NCI-H526 treated with DMSO at 0.1 percent for 48 hours (cell line): ENCODE measurements at places on chromosomes 3 and 15.
A peak's percentile ranks its signal among the peaks of the same experiment; 100 is the strongest.

GRCh38 chr3:17882981-17883380 is 140.6 kb upstream of the TBC1D5 start:
- DNase-seq: no peak

GRCh38 chr3:194250098-194251002 is 100.8 kb downstream of the CPN2 start:
- DNase-seq: no peak

DNA sequence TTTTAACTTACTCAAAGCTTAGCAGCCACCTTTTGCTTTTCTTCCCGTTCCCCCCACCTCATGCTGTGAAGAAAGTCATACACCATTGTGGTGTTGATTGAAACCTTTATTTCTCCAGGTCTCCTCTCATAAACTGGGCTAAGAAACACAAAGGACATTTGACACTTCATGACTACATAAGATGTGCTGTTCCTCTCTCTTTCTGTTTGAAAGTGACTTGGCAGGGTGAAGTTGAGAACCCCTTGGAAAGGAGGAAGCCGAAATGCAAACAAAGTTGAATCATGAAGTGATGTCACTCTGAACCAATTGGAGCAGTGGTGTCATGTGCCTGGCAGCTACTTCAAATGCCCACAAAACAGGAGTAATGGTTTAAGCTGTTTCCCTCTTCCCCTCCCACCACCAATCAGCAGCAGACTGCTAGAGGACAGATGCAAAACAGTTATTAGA is 174.7 kb downstream of the IGF1R start:
- DNase-seq: no peak

- no peak for DNase-seq
Observed at GRCh38 chr3:178060407-178060806, 475.8 kb upstream of the KCNMB2 start.

- no peak for DNase-seq
Observed at GRCh38 chr15:77901251-77901881, 176.1 kb downstream of the TBC1D2B start.

DNA sequence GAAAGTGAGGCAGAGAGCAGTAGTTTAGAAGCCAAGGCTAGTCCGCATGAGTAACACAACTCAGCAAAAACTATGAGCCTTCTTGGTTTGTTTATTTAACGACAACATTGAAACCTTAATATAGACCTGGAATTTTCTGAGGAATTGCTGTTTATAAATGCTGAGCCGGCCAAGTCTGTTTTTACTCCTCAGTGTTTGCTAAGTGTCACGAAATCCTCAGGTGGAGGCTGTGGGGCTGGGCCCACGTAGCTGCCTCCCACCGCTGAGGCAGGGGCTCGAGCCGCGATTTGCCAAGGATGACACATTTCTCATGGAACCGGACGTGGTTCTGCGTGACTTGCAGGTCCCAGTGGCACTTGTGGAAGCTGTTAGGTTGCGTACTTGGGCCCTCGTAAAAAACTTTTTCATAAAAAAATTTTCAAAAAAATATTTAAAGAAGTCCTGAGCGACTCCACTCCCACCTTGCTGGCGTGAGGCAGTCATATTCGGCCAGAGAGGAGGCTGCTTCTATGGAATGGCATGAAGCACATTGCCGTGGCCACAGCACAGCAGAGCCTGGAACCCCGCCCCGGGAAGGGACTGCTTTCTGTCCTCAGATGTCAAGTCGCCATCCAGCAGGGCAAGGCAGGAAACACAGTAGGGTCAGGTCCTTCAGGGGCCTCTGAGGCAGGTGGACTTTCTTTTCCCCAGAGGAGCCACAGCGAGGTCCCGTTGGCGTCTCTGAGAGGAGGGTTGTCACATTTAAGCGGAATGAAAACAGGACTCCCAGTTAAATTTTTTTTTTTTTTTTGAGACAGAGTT is 64.8 kb upstream of the PCSK6 start:
- no peak for DNase-seq

DNA sequence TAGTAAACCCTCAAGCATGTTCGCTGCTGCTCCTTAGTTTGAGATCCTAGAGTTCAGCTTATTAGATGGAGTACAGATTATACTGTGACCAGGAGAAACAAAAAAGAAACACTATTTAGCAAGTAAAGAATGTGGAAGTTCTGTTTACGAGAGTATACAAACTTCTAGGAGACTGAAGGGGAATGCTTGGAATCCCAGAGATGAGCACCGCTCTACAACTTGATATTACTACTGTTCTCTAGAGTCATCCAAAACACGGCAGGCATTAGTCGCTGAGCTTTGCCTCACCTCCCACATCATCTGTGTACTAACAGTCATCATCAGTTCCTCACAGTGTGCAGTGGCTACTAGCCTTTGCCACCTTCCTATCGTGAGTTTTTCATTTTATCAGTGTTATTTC is 121.4 kb upstream of the CHRM5 start:
- no peak for DNase-seq

DNA sequence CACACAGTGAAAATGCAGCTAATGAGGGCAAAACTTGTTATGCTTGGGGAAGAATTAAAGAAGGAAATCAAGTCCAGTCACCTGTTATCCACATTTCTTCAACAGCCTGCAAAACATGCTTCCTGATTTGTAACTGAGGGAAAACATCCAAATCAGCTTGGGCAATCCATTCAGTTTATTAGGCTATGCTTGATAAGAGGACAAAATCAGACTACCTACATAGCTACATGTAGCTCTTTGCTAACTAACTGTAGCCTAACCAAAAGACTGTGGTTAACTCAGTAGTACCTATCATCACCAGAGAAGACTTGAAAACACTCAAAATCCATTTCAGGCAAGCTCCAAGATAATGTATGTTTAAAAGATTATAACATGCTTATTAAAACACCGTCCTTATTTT is 436.4 kb downstream of the SHQ1 start:
- no peak for DNase-seq

- DNase-seq: no peak
Observed at GRCh38 chr3:39210078-39210477, 17.7 kb upstream of the XIRP1 start.

DNA sequence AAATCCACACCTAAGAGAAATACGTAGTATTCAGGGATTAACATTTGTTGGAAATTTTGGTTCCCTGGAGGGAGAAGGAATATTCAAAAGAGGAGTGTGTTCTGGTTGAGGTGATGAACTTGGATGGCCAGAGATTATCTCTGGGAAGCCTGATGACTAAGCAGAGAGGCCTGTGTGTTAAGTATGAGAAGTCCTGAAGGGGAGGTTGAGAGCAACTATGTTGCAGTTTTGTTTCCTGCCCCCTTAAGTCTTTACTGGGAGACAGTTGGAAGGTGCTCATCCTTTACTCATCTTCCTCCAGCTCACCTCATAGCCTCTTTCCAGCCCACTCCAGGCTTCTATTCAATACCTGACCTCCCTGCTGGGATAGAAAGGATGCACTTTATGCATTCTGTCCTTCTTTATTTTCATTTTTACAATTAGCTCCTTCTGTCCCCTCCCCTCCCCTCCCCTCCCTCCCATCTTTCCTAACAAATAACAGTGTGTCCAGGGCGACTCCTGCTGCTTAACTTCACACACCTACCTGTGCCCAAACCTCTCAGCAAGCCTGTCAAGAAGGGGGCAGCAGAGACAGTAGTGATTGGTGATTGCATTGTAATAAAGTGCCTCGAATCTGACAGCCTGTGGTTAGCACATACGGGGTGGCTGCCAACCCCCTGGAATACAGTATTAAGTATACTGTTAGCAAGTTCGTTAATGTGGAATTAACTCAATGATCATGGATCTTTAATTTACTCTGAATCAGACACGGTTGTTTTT is 11.9 kb downstream of the RAP2B start:
- DNase-seq: no peak

DNA sequence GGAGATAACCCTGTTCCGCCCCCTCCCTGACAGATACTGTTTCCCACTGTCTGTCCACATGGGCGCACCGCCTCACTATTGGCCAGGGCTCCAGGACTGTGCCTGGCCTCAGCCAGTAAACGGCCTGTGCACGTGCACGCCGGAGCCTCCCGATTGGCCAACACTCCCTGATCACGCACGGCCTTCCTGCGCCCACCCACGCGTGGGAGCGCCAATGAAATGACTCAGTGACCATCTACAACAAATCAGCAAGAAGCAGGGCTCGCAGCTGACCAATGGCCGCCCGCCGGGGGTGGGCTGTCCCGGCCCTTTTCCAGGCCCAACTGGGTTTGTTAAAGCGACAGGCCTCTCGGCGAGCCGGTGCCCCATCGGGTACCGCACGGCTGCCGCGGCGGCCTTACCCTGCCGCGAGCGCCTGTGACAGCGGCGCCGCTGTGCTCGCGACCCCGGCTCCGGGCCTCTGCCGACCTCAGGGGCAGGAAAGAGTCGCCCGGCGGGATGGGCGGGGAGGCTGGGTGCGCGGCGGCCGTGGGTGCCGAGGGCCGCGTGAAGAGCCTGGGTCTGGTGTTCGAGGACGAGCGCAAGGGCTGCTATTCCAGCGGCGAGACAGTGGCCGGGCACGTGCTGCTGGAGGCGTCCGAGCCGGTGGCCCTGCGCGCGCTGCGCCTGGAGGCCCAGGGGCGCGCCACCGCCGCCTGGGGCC is at the start of gene ARRDC4:
Gene ARRDC4 (plus strand): TSS at position 340 of the 703 bp plus-strand sequence. CDS start 159 bp downstream, at position 499.
- DNase-seq: peak; percentile 98

DNA sequence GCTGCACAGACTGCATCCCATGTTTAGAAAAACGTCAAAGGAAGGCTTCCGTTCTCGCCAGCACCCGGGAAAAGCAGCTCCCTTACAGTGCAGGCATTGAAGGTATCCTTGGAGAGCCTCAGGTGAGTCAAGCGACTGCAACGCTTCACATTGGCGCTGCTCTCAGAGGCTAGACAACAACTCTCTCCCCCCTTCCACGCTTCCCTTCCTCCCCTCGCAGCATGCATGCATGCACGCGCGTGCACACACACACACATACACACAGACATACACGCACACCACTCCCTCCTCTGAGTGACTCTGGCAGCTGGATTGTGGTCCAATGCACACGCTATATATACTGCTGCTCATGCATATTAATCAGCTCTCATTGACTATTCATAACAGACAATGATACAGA is 191.1 kb downstream of the PDZRN3 start:
- DNase-seq: peak; percentile 80

- DNase-seq: no peak
Observed at GRCh38 chr3:39971559-39972031, 162.2 kb downstream of the MYRIP start.

GRCh38 chr3:182794455-182795388 is 1.4 kb downstream of the ATP11B start:
- DNase-seq: no peak

DNA sequence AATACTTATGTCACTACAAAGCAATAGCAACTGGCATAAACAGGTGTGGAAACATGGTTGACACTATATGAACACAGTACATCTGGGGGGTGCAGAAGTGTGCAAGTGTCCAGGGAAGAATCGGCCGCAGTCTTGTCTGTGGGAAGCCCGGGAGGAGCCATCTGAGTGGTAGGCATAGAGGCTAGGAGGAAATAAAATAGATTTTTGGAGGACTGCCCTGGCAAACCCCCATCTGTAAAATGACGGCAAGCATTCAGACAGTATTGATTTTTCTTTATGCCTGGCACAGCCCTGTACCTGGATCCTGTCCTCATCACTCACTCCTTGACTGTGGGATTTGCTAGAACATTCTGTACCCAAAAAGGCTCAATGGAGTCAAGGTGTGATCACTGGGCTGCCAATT is 31.3 kb downstream of the THSD4 start:
- no peak for DNase-seq

DNA sequence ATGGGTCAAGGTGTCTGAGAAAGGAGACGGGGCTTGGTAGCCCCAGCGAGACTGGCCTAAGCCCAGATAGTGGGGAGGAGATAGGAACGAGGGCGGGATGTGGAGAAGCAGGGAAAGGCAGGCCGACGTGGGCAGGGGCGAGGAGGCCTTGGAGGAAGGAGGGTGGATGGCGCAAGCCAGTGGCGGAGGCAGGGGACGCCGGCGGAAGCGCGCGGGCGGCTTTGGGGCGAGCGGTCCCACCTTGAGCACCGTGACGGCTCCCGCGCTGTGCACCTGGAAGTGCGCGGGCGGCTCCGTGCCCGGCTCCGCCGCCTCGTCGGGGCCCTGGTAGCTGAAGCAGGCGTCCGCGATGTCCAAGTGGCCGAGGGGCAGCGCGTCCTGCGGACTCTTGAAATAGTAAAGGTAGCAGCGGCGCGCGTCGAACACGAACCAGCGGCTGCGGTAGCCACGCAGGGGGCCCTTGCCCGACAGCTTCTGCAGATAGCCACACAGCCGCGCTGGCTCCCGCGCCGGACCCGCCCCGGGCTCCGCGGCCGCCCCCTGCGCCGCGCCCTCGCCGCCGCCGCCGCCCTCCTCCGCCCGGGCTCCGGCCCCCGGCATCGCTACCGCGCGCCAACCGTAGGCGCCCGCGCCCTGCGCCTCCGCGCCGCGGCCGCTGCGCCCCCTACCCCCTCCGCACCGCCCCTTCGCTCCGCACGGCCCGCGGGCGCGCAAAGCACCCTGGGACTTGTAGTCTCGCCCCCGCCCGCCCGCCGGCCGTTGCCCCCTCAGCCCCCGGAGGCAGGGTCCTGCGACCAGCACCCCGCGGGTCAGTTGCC is at the start of gene TBC1D2B:
Gene TBC1D2B (minus strand): TSS at position 659 of the 818 bp plus-strand sequence. CDS start 59 bp downstream, at position 600.
- DNase-seq: peak; percentile 75

DNA sequence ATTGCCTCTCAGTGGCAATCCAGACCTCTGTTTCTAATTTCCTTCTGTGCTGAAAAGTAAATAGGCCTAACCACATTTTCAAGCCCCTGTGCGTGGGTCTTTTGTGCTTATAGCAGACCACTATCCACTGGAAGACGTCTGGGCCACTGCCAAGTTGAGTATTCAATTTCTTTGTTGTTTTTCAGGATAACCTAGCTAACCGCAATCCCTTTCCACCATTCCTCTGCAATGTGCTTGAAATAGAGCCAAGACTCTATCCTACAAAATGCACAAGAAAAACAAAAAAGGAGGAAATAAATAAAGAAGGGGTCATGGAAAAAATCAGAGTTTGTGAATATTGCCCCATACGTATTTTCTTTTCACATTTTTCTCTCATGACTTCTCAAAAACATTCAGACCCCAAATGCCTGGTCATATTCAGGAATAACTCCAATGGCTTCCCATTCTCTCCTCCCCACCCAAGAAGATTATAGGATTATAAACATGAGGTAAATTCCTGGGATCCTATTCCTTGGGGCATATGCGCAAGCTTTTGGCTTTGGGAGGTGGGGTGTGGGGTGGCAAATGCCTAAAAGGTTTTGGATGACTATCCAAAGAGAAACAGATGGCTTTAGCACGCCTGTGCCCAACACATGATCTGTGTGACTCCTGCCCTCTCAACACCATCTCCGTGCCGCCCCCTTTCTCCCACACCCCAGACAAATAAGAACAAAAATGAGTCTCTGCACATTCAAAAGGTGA is 217.9 kb upstream of the THBS1 start:
- DNase-seq: no peak

- no peak for DNase-seq
Observed at GRCh38 chr3:111610189-111610588, 15.0 kb upstream of the ZBED2 start.

- DNase-seq: no peak
Observed at GRCh38 chr3:35594739-35595138, 44.6 kb upstream of the ARPP21 start.
